Activated CD4-positive, alpha-beta T cell treated with anti-CD3 and anti-CD28 coated beads for 24 hours (primary cell): ENCODE measurements at places on chromosomes 3 and 15.

GRCh38 chr3:108940166-108940565, 13.5 kb downstream of the GUCA1C start:
- DNase-seq: no peak

DNA sequence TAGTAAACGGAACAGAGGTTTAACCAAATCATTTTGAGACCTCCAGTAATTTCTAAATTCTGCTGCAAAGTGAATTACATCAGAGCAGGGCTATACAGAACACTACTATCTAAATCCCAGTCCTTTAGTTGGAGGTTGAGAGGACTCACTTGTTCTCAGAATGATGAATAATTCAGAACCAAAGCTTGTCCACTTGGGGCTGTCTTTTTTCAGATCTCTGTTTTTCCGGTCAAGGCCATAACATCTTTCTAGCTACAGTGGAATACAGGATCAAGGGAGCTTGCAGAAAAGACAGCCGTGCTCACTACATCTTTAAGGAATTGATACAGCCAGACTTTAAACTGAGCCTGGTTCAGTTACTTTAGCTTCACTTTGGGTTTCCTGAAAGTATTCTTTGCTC, 194.5 kb downstream of the EFHB start:
- DNase-seq: no peak

DNA sequence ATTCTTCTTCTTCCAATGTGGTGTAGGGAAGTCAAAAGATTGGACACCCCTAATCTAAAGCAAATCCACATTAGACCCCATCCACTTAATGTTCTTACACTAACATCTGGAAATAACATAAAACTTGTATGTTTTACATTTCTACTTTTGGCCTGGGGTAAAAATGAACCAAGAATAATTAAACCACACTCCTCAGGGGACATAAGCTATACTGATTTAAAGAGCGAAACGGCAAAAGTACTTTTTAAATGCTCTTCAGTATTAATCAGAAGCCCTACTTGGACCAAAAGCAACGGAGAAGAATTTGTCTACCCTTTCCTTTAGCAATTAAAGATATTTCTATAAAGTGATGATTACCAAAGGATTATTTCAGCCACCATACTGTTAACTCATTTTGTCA, 123.9 kb downstream of the TMCC1 start:
- no peak for DNase-seq

DNA sequence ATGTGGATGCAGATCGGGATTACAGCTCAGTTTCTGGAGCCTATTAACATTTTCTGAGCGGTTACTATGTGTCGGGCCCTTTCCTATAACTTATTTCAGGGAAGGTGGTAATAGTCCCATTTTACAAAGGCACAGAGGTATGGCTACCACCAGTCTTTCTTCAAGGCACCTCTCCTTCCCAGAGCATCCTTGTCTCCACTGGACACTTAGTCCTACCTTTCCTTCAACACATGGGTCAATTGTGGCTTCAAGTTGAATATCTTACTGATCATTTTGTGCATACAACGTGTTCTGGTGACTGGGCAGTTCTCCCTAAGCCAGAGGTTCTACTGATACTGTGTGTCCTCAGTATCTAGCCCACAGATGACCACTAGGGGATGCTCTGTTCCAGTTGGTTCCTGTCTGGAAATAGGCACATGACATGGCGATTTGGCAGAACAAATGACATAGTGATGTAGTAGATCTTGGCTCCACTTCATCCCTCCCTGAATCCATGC, 60.7 kb upstream of the CMTM8 start:
- DNase-seq: no peak

GRCh38 chr15:32003558-32003957, 26.8 kb upstream of the CHRNA7 start:
- DNase-seq: no peak

DNA sequence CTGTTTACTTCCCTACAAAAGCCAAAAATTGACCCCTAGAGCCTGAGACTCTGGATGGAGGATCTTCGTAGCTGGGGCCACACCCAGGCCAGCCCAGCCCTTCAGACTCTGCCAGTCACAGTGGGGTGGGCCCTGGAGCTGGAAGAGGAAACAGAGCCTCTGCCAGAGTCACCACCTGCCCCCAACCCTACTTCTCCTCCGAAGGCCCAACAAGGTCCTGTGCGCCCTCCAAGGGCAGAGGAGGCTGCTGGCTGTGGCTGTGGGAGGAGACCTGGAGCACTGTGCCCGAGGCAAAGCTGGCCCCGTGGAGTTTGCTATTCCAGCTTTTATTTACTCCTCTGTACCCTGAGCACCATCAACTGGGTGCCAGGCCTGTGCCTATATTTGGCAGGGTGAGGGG, 19.0 kb downstream of the CISH start:
- no peak for DNase-seq

- DNase-seq: no peak
Observed at GRCh38 chr3:72398781-72399180, 449.5 kb downstream of the SHQ1 start.

DNA sequence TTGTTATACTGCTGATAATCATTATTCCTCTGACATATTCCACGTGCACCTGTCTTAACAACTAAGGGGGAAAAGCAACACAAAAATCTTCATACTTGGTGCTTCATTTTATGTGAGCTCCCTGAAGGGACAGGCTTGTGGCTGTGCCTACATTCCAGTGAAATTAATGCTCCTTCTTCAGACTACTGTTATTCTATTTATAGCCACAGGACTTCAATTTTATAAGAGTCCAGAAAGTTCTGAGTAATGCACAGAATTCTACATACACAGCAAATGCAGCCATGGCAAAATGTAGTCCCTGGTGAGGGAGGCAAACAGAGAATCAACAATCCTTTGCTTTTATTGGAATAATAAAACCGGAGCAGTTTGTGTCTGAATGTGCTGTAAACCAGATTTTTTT, 417.1 kb downstream of the RBMS3 start:
- no peak for DNase-seq

DNA sequence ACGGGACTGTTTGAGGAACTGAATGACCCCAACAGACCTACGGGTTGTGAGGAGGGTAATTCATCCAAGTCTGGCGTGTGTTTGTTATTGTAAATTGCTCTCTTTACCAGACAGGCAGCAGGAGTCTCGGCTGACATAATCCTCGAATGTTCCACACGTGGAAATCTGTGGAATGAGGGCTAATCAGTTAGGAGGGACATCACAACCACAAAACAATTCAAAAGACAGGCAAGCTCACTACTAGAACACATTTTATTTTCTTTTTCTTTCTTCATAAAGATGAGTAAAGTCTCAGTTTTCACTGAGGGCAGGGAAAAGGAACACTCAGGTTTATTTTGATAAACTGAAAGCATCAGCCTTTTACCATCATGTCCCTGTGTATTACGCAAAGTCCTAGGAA, 53.8 kb downstream of the GRK7 start:
- DNase-seq: no peak

GRCh38 chr15:98758224-98758623, 109.9 kb downstream of the IGF1R start:
- no peak for DNase-seq

DNA sequence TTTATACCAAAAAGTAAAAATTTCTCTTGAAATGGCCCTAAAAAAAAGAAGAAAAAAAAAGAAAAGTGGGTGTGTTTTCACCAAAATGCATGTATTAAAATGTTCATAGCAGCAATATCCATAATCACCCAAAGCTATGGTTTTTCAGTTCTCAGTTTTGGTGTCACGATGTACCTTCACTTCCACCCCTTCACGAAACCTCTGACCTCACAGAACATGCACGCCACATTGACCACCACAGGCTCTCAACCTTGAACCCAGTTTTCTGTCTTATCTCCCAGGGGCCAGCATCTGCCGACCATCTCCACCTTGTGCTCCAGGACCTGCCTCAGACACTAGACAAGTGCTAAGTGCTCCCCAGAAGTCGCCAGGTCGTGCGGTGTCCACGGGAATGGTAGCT, 30.4 kb downstream of the COLQ start:
- no peak for DNase-seq

- no peak for DNase-seq
Observed at GRCh38 chr3:134360046-134360445, 14.2 kb downstream of the AMOTL2 start.

DNA sequence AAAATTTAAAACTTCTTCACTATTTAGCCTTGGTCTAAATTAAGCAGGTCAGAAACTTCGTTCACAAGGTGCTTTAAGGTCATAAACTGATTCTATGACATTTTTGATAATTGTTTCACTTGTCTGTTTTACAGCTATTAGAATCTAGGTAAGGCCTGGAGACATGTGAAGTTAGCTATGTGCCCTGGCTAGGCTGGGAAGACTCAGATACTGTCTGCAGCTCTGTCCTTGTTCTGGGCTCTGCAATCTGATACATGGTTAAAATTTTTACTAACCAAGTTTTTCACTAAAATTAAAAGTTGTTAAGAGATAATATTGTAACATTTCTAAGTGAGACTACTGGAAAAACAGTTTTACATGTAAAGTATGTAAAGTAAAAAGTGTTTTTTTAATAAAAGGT, 479.6 kb upstream of the EPHA6 start:
- no peak for DNase-seq

- DNase-seq: no peak
Observed at GRCh38 chr3:16303037-16303575, 38.1 kb downstream of the OXNAD1 start.

GRCh38 chr15:92811148-92811913, 88.8 kb upstream of the CHD2 start:
- no peak for DNase-seq

- no peak for DNase-seq
Observed at GRCh38 chr3:13884851-13885703, 5.2 kb upstream of the WNT7A start.
